ENCODE measurements at places on chromosomes 11 and 22.

DNA sequence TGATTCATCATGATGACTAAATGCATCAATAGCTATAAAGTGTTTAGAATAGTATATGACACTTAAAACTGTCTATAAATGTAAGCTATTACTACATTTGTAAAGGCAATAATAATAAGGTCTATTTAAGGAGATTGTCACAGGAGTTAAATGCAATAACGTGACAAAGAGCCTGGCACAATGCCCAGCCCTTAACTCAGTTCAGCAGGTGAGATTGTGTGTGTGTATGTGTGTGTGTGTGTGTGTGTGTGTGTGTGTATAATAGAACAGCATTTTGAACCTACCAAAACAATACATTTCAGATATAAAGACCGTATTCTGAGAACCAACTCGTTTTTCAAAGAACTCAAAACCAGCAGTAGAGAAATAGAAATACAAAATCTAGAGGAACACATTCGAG is 177.5 kb downstream of the MYO18B start:
- DNase-seq = peak; percentile 35

GRCh38 chr11:109956124-109956793 is 136.9 kb upstream of the ZC3H12C start:
- no peak for DNase-seq

DNA sequence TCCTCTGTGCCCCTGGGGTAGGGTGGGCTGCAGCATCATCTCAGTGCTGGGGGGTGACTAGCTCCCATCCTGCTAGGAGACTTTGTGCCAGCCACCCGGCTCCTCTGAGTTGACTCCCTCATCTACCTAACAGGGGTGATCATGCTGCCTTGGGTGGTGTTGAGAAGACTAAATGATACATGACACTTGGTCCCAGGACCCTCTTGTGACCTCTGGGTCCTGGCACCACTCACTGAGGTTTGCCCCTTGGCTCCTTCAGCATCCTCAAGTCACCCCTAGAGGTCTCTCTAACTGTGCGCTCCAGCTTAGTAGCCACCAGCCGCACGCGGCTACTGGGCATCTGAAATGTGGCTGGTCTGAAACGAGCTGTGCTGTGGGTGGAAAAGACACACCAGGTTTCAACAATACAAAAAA is 72.1 kb downstream of the LRRC32 start:
- no peak for DNase-seq

- DNase-seq = no peak
Observed at GRCh38 chr11:11722861-11723260, 101.1 kb upstream of the GALNT18 start.

GRCh38 chr11:67309166-67309565 is 5.8 kb downstream of the SSH3 start:
- DNase-seq = no peak

GRCh38 chr11:120024586-120024985 is 113.3 kb downstream of the TRIM29 start:
- DNase-seq = no peak

- DNase-seq = no peak
Observed at GRCh38 chr22:48263791-48264351, 1501.4 kb downstream of the TBC1D22A start.

DNA sequence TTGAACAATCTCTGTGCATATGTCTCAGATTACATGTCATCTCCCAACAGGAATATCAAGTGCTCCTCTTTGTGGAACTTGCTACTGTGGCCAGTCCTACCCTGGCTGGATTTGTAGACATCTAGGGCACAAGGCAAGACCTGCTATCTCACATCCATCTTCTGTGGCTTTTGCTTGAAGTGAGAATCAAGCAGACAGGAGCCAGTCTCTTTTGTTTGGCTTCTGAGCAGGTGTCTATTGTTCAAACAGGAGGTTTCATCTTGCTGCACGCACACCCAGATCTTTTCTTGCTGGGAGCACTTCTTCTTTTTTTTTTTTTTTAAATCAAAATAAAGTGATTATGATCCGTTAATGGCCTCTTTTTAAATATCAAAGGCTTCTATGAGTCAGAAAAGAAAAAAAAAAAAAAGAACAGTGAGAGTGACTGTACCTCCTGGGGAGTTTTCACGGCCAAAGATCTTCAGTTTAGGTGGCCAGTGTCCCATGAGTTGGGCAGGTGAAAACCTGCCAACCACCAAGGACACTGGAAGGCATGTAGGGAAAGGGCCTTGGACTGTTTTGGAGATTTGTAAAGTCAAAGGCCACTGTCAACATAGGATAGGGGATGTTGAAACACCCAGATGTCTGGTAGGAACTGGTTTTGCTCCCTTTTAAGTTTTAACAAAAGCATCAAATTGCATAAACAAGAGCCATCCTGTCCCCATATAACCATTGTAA is 78.1 kb downstream of the CD44 start:
- no peak for DNase-seq

DNA sequence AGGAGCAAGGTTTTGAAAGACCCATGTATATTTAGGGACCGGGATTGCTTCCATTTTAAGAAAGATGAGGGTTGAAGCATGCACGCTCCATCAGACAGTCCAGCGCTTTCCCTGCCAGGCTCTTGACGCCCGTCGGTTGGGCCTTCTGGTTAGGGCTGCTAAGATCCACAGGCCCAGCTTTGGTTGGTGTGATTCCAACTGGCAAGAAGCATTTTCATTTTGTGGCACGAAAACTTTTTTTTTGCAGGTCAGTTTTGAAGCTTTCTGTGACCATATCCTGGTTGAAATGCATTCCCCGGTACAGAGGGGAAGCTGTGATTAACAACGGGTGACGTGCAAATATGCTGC is 34.3 kb upstream of the MPPED1 start:
- DNase-seq = no peak

DNA sequence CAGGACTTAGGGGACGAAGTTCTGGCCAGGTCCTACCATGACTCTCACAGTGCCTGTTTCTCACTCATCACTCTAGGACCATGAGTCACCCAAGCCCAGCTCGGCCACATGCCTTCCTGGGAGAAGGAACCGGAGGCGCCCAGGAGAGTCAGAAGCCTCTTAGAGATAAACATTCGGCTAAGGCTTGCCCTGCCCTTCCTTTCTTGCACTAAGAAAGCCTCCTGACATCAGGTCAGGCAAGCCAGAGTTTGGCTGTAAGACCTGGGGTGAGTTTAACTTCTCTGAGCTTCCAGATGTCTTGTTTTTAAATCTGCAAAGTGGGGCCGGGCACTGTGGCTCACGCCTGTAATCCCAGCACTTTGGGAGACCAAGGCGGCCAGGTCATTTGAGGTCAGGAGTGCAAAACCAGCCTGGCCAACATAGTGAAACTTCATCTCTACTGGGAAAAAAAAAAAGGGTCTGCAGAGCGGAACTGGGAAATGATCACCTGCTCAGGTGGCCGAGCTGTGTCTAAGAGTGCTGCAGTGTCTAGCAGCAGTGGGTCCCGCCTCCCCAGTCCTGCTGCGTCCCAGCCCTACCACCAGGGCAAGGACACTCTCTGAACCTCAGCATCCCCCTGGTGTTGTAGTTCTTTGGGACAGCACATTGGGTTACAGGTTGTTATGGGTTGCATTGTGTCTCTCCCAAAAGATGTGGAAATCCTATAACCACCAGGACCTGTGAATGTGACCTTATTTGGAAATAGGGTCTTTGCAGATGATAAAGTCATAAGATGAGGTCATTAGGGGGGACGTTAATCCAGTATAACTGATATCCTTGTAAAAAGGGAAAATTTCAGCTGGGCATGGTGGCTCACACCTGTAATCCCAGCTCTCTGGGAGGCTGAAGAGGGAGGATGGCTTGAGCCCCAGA is 1.8 kb upstream of the CARS1 start:
- no peak for DNase-seq

GRCh38 chr11:126637795-126638175 is 282.3 kb downstream of the ST3GAL4 start:
- DNase-seq = no peak

DNA sequence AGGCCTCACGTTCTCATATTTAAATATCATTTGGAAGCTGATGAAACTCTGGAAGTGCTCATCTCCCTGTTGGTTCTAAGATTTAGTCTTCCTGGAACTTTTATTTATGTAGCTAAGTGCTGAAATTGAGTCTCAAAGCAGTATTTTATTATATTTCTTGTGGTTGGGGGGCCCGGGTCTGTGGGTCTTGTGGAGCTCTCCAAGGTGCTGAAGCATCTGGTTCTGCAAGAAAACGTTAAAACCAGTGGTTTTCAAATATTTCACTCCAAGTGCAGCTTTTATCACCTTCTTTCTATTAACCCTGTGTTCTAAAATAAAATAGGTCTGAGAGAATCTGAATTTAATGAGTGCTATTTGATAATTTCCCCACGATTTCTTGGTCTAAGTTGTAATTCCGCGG is 1404.8 kb downstream of the TBC1D22A start:
- no peak for DNase-seq

GRCh38 chr22:38180841-38181452 is 683 bp downstream of the PLA2G6 start:
- DNase-seq = no peak

DNA sequence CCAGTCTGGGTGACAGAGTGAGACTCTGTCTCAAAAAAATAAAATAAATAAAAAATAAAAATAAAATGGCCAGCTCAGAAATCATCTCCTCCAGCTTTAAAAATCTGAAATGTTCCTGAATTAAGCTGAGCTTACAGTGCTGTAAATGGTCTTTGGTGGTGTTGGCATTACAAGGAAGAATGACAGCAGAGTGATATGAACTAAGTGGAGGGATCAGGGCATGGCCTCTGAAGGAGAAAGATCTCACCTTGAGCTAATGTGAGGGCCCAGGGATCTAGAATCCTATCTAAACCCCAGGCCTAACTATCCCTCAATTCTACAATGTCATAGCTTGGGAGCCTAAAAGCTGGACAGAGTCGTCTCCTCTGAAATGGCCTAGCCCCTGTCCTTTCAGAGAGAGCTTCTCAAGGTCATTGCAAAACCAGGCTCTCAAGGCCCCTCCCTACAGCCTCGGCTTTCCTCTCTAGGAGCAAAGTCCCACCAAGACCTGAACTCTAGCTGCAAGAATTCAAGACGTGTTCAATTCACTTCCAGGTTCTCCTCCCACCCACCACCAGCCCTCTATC is 345.4 kb downstream of the BUD13 start:
- DNase-seq = no peak

DNA sequence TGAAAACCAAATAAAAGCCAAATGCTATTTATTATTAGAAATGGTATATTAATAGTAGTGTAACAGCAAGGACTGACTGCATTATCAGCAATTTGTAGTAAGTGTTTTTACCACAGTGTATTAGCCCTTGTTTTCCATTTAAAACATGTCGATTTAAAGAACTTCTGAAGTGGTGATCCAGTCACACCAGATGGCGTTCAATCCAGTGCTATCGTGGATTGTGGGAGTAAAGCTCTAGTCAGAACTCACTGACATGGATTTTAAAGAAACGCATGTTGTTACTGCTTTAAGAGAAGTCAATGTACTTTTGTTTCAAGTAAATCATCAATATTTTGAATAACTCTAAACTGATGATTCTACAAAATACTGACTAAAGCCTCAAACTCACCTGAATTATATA is 51.1 kb downstream of the LARGE2 start:
- no peak for DNase-seq

DNA sequence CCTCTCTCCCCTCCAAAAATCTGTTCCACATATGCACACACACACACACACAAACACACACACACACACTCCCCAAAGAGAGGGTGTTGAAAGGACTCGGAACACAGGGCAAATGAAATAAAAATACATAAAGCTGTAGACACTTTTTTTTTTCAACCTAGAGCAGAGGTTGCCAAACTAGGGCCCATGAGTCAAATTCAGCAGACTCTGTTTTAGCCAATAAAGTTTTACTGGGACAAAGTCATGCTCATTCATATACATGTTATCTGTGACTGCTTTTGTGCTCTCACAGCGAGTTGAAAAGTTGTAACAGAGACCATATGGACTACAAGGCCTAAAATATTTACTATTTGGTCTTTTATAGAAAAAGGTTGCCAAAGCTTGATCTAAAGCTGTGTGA is 8.9 kb downstream of the IMMP1L start:
- no peak for DNase-seq

GRCh38 chr11:26229257-26229656 is 102.7 kb upstream of the ANO3 start:
- DNase-seq = no peak

GRCh38 chr11:45213316-45213665 is 66.9 kb downstream of the PRDM11 start:
- DNase-seq = no peak

GRCh38 chr22:35850831-35851230 is 133.2 kb downstream of the APOL5 start:
- no peak for DNase-seq

GRCh38 chr11:98725471-98725870 is 295.3 kb upstream of the CNTN5 start:
- no peak for DNase-seq

DNA sequence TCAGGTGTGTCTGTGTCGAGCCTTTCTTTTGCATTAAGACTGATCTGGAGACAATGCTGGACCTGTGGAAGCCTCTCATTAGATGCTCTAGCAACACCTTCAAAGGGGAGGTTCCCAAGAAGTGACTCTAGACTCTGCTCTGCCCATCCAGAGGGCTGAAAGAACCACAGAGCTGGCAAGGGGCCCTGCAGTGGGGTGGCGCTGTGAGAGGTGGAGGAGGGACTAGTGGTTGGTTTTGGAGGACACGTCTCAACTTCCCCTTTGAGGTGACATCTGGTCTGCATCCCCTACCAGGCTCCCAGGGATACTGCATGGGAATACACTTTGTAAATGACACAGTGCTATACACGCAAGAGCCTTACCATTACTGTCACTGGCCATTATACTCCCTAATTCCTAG is 34.2 kb upstream of the SYT13 start:
- no peak for DNase-seq

DNA sequence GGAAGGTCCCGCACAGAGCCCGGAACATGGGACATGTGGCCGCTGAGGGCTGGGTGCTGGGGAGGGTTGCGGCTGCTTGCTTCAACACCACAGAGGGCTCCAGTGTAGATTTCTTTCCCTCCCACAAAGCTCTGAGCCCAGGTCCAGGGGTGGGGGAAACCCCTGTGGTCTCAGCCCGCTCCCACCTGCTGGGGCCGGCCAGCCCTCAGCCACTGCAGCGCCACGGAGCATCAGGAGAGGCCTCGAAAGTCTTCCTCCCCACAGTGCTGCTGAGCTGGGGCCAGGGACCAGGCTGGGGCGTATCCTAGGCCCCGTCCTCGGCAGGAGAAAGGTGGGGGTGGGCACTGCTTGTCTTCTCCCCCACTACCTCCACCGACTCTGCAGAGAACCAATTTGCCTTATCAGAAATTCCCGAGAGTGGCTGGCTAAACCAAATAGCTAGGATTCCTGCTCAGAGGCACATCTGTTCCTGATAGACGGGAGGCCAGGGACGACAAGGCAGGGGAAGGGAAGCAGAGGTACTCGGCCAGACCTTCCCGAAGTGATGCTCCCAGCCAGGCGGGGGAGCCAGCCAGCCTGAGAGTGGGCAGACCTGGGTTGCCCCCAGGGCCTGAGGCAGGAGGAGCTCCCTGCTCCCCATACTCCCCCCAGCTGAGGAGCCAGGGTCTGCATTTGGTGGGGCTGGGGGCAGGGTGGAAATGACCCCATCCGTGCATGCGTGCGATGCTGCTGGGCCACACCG is 18.7 kb downstream of the IGF2 start:
- DNase-seq = no peak

- DNase-seq = no peak
Observed at GRCh38 chr22:28016781-28017557, 97.9 kb upstream of the PITPNB start.

- no peak for DNase-seq
Observed at GRCh38 chr11:94501522-94501921, 7.7 kb downstream of the ANKRD49 start.

All from NCI-H510A (cell line).